Progenitor cell of endocrine pancreas (in vitro differentiated cells): ENCODE measurements at places on chromosomes 3 and 15. TPM values are rescaled to one million over a fixed set of nuclear protein-coding genes. Genes with fewer than 3 reads are reported as not detected.

GRCh38 chr3:85571835-85572234 is 613.0 kb downstream of the CADM2 start:
- no peak for DNase-seq
- H3K4me3 ChIP-seq, result no peak overlapping the region
- H3K36me3 ChIP-seq, result no peaks in the 10 kb centered on the region
- no peaks in the 10 kb centered on the region for H3K27me3 ChIP-seq
- no peak overlapping the region for H3K27ac ChIP-seq
- H3K4me1 ChIP-seq, result no peaks in the 10 kb centered on the region

GRCh38 chr15:25435474-25436243 is 3.2 kb downstream of the UBE3A start:
- H3K27me3 ChIP-seq, result no peaks in the 10 kb centered on the region
- no peak for DNase-seq
- H3K4me3 ChIP-seq, result peak overlapping the region; percentile 50

- peak within 1 kb of the TSS; percentile 64 for H3K4me3 ChIP-seq
- no peak within 1 kb of the TSS for H3K27ac ChIP-seq
- no peaks in the 10 kb centered on the region for H3K36me3 ChIP-seq
- DNase-seq, result no peak
- peaks cover 18% of the 10 kb centered on the region for H3K4me1 ChIP-seq
- H3K27me3 ChIP-seq, result peaks cover 58% of the 10 kb centered on the region
These were observed at the start of gene GPR149 for GRCh38 chr3:154430014-154430413. Gene GPR149 (minus strand): TSS chr3:154430190. CDS start chr3:154429615, 575 bp downstream.

GRCh38 chr3:55894605-55895004 is 407.5 kb upstream of the WNT5A start:
- no peak overlapping the region for H3K4me3 ChIP-seq
- H3K27me3 ChIP-seq, result no peaks in the 10 kb centered on the region
- H3K4me1 ChIP-seq, result peaks cover 11% of the 10 kb centered on the region
- DNase-seq, result no peak
- H3K36me3 ChIP-seq, result no peaks in the 10 kb centered on the region
- H3K27ac ChIP-seq, result no peak overlapping the region

DNA sequence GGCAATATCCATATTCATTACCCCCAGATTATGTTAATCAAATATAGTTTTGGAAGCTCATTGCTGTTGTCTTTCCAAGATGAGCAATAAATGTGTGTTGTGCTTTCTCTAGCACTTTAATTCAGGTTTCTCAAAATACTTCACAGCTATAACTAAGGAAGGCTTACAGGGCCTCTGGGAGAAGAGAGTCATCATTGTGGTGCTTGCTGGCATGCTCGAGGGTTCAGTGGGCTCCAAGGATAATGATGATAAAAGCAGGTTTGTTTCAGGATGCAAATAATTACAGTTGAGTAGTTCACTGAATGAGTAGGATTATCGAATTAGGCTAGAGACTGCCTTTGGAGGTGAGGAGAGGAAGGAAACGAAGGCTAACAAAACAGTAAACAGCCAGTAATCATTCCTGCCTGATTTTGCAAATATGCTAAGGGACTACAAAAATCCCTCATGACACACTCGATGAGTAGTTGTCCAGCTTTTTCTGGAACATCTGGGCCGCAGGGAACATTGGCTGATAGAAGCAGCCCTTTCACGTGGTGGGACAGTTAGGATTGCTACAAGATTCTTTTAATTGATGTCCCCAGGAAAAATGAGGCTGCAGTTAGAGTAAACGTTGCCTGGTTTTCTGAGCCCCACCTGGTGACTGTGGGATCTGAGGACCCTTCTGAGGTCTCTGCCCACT is 54.1 kb downstream of the SLC7A14 start:
- H3K4me3 ChIP-seq, result no peak overlapping the region
- no peaks in the 10 kb centered on the region for H3K4me1 ChIP-seq
- no peak overlapping the region for H3K27ac ChIP-seq
- DNase-seq, result no peak
- peaks cover 7% of the 10 kb centered on the region for H3K27me3 ChIP-seq
- no peaks in the 10 kb centered on the region for H3K36me3 ChIP-seq

KLHL40 gene
- not detected in 2 replicates for total RNA-seq

- H3K4me1 ChIP-seq, result no peaks in the 10 kb centered on the region
- no peak for DNase-seq
- H3K4me3 ChIP-seq, result no peak overlapping the region
- H3K27ac ChIP-seq, result no peak overlapping the region
- peaks cover 5% of the 10 kb centered on the region for H3K36me3 ChIP-seq
- H3K27me3 ChIP-seq, result no peaks in the 10 kb centered on the region
These were observed 177.1 kb upstream of the CHRNA7 start for GRCh38 chr15:31852933-31853799.

RAD51 gene
- total RNA-seq, result 13.2 and 16.0 TPM in 2 replicates

GRCh38 chr15:41783296-41783695 is 9.0 kb downstream of the MAPKBP1 start:
- no peak overlapping the region for H3K27ac ChIP-seq
- H3K36me3 ChIP-seq, result peaks cover 5% of the 10 kb centered on the region
- no peaks in the 10 kb centered on the region for H3K27me3 ChIP-seq
- H3K4me3 ChIP-seq, result no peak overlapping the region
- DNase-seq, result no peak
- peaks cover 17% of the 10 kb centered on the region for H3K4me1 ChIP-seq

GOLGA6A gene
- total RNA-seq, result 0.64 and 0.89 TPM in 2 replicates

DNA sequence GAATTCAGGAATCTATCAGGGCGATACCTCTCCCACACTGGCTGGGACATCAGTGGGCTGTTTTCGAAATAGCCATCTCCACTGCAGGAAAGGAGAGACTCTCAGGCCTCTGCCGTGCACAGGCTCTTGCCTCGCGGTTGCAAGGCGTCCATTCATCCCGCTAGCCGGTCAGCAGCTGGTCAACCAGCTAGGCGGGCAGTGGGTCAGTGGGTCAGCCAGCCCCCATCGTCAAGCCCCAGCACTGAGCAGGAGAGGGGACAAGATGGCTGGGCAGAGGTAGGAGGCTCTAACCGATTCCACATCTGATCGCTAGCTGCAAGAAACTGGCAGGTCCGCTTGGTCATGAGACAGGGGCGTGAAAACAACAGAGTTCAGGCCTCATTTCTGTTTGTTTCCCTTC is 45.1 kb downstream of the MUC4 start:
- peaks cover 5% of the 10 kb centered on the region for H3K27me3 ChIP-seq
- H3K4me3 ChIP-seq, result no peak overlapping the region
- no peak for DNase-seq
- H3K36me3 ChIP-seq, result no peaks in the 10 kb centered on the region
- H3K27ac ChIP-seq, result no peak overlapping the region

DNA sequence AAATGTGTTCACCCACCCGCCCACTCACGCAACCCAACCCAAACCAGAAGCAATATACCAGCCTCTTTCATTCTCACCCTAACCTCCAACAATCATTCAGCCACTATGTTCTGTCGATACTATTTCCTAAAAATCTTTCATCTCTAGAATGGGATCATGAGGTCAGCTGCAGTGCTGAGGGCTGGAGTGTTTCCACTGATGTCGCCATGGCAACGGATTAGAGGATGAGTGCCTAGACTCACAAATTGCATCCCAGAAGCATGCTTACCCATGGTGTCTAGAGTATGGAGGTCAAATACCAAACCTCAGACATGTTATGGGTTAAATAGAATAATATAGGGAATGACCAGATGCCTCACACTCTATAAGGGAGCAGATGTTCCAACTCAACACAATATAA is 138.5 kb downstream of the GABRB3 start:
- H3K27ac ChIP-seq, result no peak overlapping the region
- H3K4me1 ChIP-seq, result peaks cover 18% of the 10 kb centered on the region
- H3K27me3 ChIP-seq, result peaks cover 18% of the 10 kb centered on the region

MAP3K13 gene
- total RNA-seq, result 29.6 and 31.0 TPM in 2 replicates

DNA sequence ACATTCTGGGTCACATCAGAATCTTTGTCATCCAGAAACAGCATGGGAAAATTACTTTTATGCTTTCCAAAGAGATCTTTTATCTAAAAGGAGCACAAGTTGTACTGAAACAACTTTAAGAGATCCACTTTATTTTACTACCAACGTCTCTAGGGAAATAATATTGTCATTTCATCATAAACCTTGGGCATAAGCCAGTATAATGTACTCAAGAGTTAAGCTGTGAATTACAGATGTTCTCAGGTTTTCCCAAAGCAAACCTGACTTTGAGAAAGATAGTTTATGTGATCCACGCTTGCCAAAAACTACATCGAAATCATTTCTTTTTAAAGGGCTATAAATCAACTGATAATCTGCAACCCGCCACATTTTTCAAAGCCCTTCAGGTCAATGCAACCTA is 124.1 kb upstream of the CRBN start:
- H3K4me1 ChIP-seq, result peaks cover 16% of the 10 kb centered on the region
- H3K4me3 ChIP-seq, result no peak overlapping the region
- no peaks in the 10 kb centered on the region for H3K36me3 ChIP-seq
- H3K27ac ChIP-seq, result no peak overlapping the region
- H3K27me3 ChIP-seq, result peaks cover 12% of the 10 kb centered on the region
- no peak for DNase-seq

GCNT3 gene
- 4.6 and 5.6 TPM in 2 replicates for total RNA-seq

DNA sequence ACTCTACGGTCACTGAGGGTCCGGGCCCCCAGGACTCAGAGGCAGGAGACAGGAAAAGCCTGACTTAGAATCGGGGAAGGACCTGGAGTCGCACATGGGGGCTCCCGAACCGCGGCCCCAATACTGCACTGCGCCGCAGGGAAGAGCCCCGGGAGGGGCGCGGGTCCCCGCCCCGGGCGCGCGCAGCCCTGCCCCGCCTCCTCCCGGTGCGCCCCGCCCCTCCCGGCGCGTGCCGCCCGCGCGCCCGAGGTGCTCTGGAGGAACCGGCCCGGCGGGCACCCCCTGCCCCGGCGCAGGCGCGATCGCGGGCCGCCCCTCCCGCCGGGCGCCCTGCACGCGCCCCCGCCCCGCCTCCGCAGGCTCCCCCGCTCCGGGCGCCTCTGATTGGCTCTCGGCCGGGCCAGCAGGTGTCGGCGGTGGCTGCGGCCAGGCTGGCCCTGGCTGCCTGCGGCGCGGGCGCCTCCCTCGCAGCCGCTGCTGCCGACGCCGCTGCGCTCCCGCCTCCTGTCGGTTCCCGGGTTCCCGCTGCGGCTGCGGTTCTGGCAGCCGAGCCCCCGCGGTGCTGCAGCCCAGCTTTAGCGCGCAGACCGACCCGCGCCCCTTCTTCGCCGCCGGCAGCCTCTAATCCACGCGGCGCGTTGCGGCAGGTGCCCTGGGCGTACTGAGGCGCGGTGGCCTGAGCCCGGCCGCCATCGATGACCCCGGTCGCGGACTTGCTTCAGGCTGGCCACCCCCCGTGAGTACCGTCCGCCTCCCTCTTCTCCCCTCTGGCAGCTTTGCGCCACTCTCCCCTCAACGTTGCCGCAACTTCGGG is at the start of gene MYRIP:
Gene MYRIP (plus strand): TSS at position 429 of the 814 bp plus-strand sequence. CDS start 91,208 bp downstream, outside the sequence.
- peaks cover 14% of the 10 kb centered on the region for H3K4me1 ChIP-seq
- peak; percentile 73 for DNase-seq
- peaks cover 85% of the 10 kb centered on the region for H3K27me3 ChIP-seq
- peak within 1 kb of the TSS; percentile 82 for H3K4me3 ChIP-seq

GRCh38 chr3:147418808-147419701 is 9.9 kb downstream of the ZIC1 start:
- H3K36me3 ChIP-seq, result no peaks in the 10 kb centered on the region
- peaks cover 99% of the 10 kb centered on the region for H3K27me3 ChIP-seq
- peak overlapping the region; percentile 61 for H3K4me3 ChIP-seq
- no peak for DNase-seq
- H3K27ac ChIP-seq, result peak overlapping the region; percentile 16

DNA sequence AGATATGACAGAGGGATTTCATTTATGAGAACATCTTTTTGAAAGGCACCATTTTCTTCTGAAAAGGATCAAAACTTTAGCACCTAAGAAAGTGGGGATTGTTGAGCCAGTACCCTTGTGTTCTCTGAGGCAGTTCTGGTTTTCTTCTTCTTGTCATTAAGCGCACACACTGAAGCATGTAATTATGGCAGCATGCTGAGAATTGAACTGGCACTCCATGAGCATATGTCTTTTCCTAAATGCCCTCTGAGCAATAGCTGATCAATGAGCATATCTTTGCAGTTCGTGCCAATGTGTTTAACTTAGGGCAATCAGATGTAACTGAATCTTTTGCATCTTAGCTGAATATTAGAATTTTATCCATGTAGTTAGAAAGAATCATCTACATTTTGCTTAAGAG is 53.9 kb upstream of the VGLL3 start:
- DNase-seq, result no peak
- H3K4me1 ChIP-seq, result no peaks in the 10 kb centered on the region
- H3K27me3 ChIP-seq, result no peaks in the 10 kb centered on the region

TRIM59 gene
- total RNA-seq, result 24.5 and 24.8 TPM in 2 replicates

ITIH3 gene
- 0.87 and 1.2 TPM in 2 replicates for total RNA-seq

DNA sequence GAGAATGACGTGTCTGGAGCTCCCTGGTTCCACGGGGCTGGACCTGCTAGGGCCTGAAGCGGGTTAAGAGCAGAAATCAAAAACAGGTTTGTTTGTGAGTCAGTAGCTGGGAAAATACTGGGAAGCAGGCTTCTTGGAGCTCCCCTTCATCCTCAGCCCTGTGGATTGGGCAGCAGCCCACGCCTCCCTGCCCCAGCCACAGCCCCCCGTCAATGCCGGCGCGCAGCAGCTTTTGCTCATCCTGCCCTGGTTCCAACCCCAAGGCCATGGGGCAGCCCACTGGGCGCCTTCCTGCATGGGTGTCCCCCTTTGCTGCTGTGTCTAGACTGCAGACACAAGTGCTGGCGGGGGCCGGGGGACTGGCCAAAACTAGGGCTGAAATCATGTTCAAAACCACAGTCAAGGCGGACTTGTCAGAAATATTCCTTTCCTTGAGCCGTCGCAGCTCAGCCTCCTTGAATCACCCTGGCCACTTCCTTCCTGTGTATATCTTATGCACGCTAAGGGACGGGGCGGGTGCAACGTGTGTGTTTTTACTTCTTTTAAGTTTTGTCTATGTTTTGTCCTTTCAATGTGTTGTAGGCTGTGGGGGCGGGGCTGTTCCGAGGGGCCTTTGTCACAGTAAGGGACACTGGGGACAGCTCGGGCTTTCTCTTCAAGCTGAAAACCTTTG is 108.1 kb downstream of the KLF13 start:
- no peak for DNase-seq
- peaks cover 33% of the 10 kb centered on the region for H3K27me3 ChIP-seq
- H3K4me3 ChIP-seq, result no peak overlapping the region
- peak overlapping the region; percentile 25 for H3K27ac ChIP-seq
